ENCODE measurements at places on chromosomes 3 and 15. TPM values are rescaled to one million over a fixed set of nuclear protein-coding genes. Genes with fewer than 3 reads are reported as not detected.

DNA sequence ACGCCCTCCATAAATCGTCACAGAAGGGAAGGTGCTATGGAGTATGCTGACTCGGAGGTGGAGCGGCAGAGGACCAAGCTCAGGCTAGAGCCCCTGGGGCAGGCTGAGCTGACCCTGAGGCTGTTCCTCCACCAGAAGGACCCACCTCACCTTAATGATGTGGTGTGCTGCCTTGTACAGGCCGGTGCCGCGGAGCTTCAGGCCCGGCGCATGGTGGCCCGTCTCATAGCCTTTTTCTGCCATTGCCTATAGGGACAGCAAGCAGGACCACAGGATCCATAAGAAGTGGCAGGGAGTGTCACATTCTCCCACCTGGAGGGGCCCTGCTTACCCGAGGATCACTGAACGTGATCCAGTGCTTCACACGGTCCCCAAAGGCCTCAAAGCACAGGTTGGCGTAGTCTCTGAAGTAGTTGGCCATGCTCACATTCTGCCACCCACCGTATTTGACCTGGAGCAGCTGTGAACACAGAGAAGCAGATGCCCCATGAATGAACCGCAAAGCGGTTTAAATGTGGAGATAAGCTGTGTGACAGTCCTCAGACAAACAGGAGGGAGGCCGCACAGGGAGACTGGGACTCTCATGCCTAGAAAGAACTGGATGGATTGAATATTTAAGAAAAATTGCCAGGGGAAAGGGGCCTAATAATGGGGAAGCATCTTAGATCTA is 4.8 kb downstream of the LCTL start:
- no peak overlapping the region for H3K4me3 ChIP-seq
- H3K27ac ChIP-seq = no peak overlapping the region
- no peak for DNase-seq
- H3K4me1 ChIP-seq = no peaks in the 10 kb centered on the region
- H3K36me3 ChIP-seq = no peaks in the 10 kb centered on the region
- H3K27me3 ChIP-seq = no peaks in the 10 kb centered on the region

- H3K27me3 ChIP-seq = no peaks in the 10 kb centered on the region
- H3K36me3 ChIP-seq = no peaks in the 10 kb centered on the region
- H3K4me3 ChIP-seq = no peak overlapping the region
- peaks cover 60% of the 10 kb centered on the region for H3K4me1 ChIP-seq
- DNase-seq = no peak
Observed at GRCh38 chr15:90419738-90420406, 31.8 kb downstream of the IQGAP1 start.

DNA sequence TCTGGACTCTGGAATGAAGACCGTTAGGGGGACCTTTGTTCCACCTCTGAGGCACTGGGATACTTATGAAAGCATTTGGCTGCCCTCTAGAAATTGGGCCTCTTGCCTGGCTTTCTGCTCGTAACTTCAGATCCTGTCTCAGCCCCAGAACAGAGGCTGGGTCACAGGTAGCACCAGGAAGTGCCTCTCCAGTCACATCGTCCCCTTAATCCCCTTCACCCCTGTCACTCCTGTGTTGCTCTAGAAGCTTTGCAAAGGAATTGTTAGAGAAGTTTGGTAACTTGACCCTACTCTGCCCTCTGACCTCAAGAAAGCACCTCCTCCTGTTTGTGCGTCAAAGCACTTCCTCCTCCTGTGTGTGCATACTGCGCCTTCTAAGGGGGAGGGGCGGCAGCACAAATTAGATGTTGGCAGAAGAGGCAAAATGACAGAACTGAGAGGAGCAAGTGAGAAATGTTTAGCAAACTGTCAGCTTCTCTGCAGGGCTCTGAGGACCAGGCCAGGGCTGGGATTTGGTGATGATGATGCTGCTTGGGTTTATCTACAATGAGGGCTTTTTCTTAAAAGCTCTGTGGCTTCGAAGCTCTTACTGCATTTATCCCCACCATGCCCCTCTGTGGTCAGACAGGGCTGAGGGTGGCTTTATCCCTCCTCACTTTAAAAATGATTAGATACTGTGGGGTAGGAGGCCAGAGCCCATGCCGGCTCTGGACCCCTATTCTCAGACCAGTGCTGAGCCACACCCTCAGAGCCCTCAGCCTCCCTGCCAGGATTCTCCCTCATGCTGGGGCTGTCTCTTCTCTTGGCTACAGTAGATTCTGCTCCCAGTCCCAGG is 76.2 kb downstream of the LARS2 start:
- no peak overlapping the region for H3K4me3 ChIP-seq
- peak; percentile 9 for DNase-seq
- no peak overlapping the region for H3K27ac ChIP-seq
- no peaks in the 10 kb centered on the region for H3K4me1 ChIP-seq
- no peaks in the 10 kb centered on the region for H3K27me3 ChIP-seq
- peaks cover 14% of the 10 kb centered on the region for H3K36me3 ChIP-seq

DNA sequence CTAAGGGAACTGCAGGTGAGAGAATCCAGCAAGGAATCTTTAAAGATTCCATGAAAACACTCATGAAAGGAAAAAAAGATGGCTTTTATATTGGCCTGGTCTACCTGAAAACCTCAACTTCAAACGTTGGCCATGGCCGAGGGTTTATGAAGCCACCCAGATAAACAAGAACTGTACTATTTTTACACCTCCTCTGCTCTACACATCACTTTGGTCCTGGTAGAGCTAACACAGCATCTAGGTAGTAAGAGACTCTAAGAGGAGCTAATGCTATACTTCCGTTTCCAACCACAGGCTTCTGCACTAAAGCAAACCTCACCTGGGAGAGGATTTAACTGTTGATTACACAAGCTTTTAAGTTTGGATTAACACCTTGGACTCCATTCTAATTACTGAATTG is 466.2 kb downstream of the FGF12 start:
- no peaks in the 10 kb centered on the region for H3K4me1 ChIP-seq
- H3K27ac ChIP-seq = no peak overlapping the region
- DNase-seq = no peak

GRCh38 chr15:64897345-64897985 is 14.2 kb upstream of the ANKDD1A start:
- no peaks in the 10 kb centered on the region for H3K27me3 ChIP-seq
- peak overlapping the region; percentile 89 for H3K27ac ChIP-seq
- H3K4me3 ChIP-seq = no peak overlapping the region
- H3K36me3 ChIP-seq = no peaks in the 10 kb centered on the region
- H3K4me1 ChIP-seq = peaks cover 67% of the 10 kb centered on the region
- DNase-seq = no peak

DNA sequence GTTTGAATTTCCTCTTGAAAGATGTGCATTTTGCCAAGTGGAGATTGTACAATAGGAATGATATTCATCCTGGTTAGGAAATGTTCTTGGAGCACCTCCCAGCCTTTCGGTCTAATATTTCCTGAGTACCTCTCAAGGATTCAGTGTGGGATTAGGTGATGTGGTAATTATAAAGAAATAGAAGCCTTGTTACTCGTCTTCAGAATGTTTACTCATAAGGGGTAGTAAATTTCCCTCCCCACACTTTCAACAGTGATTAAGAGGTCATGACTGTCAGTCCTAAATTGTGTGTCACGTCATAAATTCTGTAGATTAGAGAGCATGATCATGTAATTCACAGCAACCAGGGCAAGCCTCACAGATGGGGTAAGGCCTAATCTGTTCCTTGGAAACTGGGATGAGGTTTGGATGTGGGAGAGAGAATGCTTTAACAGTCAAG is 633.1 kb upstream of the TBL1XR1 start:
- H3K4me1 ChIP-seq = no peaks in the 10 kb centered on the region
- no peak for DNase-seq
- no peak overlapping the region for H3K27ac ChIP-seq

DNA sequence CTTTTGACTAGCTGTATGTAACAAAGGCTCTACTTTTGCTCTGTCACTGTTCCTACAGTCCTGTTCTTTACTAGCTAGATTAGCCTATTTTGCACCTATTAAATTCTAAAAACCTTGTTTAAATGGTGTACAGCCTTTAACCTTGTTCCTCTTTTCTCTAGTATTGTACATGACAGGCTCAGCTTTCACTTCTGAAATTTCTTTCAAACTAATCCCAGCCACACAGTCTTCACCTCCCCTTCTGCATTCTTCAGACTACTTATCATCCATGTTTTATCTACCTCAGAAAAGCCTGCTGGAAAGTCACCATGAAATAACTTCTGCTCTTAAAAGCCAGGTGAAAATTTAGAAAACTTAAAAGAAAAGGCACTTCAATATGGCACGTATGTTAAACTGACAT is 122.4 kb downstream of the NECTIN3 start:
- no peak overlapping the region for H3K27ac ChIP-seq
- no peak for DNase-seq
- no peaks in the 10 kb centered on the region for H3K4me1 ChIP-seq
- no peaks in the 10 kb centered on the region for H3K36me3 ChIP-seq
- no peak overlapping the region for H3K4me3 ChIP-seq

GRCh38 chr3:159884661-159885402 is 103.8 kb upstream of the IL12A start:
- H3K4me1 ChIP-seq = no peaks in the 10 kb centered on the region
- H3K27me3 ChIP-seq = no peaks in the 10 kb centered on the region
- no peak overlapping the region for H3K27ac ChIP-seq
- no peak overlapping the region for H3K4me3 ChIP-seq
- H3K36me3 ChIP-seq = no peaks in the 10 kb centered on the region

DNA sequence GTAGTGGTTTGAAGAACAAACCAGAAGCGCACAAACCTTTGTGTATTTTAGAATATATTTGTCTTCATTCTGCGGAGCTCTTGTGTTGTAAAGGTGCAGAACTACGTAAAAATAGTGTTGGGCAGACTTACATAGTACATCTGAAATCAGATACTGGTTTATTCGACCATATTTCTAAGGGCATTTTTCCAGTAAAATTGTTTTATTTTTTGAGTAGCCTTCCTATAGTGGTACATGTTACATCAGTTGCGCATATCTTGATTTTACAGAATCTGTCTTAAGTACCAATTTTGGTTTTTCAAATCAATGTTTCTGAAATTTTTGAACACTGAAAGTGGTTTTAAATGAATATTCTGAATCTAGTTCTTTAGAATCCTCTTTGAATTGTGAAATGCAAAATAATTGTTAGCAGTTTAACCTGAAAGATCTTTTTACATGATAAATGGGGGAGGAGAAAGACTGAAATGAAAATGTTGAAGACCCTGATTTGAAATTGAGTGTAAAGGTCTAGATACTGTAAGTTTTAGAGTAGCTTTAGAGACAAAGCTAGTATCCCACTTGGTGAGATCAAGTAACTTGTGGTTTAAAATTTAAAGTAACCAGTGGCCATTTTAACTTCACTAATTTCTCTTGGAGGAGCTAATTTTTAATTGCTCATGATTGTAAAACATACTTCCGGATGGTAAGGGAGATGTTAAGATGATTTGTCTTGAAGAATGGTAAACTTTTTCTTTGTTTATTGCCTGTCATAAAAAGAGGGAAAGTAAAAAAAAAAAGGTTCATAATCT is 15.5 kb upstream of the CHD2 start:
- H3K27ac ChIP-seq = peak overlapping the region; percentile 99
- H3K36me3 ChIP-seq = peaks cover 23% of the 10 kb centered on the region
- no peak for DNase-seq

DNA sequence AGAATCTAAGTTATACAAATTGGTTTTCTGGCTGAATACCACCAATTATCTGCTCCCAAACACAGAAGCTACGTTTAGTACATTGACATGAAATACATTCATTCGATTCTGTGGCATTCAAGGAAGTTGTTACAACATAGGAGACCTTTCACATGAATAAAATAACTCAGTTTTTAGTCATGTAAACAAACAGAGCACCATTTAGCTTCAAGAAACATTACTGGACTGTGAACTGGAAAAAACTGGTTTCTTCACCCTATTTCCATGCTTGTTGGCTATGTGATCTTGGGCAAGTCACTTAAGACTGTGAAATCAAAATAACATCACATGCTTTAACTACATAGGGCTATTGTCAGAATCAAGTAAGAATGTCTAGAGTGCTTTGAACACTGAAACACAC is 46.2 kb downstream of the NRG4 start:
- no peaks in the 10 kb centered on the region for H3K36me3 ChIP-seq
- no peak overlapping the region for H3K27ac ChIP-seq
- no peak overlapping the region for H3K4me3 ChIP-seq
- H3K4me1 ChIP-seq = no peaks in the 10 kb centered on the region
- no peak for DNase-seq

DNA sequence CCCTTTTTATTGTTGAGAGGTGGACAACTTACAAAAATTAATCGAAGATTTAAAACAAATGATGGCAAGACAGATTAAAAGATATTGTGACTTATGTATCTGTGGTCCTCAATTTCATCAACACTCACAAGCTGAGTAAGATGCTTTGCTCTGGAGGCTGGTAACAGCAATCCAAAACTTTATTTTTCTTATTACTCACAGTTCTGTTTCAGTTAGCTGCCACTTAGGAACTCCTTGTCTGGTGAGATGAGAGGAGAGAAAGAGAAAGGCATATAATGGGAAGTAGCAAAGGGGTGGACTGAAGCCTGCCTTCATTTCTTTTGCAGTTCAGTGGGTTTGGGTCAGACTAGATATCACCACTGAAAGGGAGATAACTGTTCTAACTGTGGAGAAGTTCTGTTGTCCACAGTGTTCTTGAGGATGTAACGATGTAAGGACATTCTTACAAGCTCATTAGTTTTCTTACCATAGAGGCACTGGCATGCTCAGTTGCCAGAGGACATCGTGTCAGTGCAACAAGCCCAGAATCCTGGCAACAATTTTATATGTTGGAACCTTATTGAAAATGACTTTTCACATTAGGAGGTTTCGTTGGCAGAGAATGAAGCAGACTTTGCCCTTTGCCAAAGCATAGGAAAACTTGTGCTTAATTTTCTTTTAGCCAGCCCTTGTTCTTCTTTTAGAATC is 93.6 kb downstream of the PLCL2 start:
- H3K4me3 ChIP-seq = no peak overlapping the region
- H3K27ac ChIP-seq = no peak overlapping the region
- no peaks in the 10 kb centered on the region for H3K36me3 ChIP-seq
- DNase-seq = no peak
- H3K4me1 ChIP-seq = peaks cover 34% of the 10 kb centered on the region
- H3K27me3 ChIP-seq = no peaks in the 10 kb centered on the region

DNA sequence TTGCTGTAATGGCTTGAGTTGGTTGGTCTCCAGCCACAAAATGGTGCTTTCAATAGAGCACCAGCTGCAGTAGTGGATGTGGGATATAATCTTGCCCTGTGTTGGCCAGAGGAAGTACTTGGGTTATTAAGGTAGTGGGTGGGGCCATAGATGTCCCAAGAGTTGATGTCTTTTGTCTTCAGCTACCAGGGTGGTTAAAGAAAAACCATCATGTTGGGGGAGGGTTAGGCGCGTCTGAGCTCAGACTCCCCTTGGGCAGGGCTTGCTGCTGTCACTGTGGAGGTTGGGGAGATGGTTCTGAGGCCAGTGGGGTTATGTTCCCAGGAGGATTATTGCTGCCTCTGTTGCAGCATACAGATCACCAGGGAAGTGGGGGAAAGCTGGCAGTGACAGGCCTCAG is 46.9 kb upstream of the GADL1 start:
- no peaks in the 10 kb centered on the region for H3K36me3 ChIP-seq
- H3K4me3 ChIP-seq = no peak overlapping the region
- no peaks in the 10 kb centered on the region for H3K4me1 ChIP-seq
- DNase-seq = no peak
- H3K27me3 ChIP-seq = no peaks in the 10 kb centered on the region

- no peaks in the 10 kb centered on the region for H3K36me3 ChIP-seq
- peak; percentile 66 for DNase-seq
- no peak overlapping the region for H3K27ac ChIP-seq
- H3K4me1 ChIP-seq = peaks cover 38% of the 10 kb centered on the region
- H3K27me3 ChIP-seq = no peaks in the 10 kb centered on the region
Observed at GRCh38 chr15:67783303-67783702, 42.0 kb upstream of the SKOR1 start.

Gene FRMD5
- 0.08 TPM for total RNA-seq

Gene SPRED1
- 0.42 TPM for total RNA-seq

Gene GNAT1
- not detected for total RNA-seq

Gene GNAI2
- total RNA-seq = 292 TPM

Gene FOXB1
- 0.14 TPM for total RNA-seq

Gene MYO1E
- 2.1 TPM for total RNA-seq
